ENCODE measurements at places on chromosomes 6 and 20.

DNA sequence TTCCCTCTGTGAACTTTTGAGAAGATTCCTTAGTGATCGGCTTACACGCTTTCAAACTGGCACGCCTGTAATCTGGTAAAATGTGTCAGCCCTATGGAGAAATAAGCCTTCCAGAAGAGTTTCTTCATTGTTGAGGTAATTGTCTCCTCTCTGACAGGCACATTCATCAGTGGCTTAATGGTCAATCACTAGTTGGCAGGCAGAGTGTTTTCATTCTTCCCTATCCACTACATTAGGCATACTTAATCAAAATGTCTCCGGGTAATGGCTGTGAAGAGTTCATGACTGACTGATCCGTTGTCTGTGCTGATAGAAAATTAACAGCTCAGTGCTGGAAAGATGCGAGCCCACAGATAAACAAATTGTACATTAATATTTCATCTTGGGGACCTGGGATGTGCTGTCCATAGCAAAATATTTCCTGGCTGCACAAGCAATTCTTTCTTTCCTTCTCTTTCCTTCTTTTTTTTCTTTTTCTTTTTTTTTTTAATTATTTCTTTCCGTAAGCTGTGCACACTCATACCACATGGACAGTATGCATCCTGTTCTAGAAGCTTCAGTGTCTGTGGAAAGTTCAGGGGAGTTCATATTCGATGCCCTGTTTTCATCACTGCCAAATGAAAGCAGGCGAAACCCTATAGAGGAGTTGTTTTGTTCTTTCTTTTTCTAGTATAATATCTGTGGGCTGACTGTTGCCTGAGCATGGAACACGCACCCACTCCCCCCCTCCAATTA lies 31.4 kb downstream of the TSHZ2 start:
- DNase-seq: no peak

DNA sequence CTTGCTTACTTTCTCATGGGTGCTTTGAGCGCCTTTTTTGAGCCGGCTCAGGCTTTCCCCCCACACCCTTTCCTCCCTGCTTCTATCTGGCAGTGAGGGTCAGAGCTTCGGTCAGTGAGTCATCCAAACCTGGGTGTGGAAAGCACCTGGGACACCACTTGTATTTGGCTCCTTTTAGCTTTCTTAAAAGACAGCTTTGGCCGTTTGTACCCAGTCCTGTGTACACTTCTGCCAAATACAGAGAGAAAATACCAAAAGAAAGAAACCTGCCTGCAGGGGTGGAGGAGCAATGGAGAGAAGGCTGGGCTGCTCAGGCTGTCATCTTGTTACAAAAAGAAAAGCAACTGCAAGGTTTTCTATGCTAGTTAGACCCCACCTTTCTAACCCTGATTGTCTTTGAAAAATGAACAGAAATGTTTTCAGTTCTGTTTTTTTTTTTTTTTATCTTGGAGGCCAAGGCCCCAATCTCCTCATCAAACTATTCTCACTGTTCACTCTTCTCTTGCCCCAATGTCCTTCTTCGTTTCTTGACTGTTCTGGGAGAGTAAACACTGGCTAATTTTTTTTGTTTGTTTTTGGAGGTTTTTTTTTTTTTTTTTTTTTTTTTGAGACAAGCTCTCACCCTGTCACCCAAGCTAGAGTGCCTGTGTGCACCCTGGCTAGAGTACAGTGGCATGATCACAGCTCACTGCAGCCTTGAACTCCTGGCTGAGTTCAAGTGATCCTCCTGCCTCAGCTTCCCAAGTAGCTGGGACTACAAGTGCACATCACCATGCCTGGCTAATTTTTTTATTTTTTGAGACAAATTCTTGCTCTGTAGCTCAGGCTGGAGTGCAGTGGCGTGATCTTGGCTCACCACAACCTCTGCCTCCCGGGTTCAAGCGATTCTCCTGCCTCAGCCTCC lies 76.4 kb downstream of the SSR1 start:
- DNase-seq: no peak

DNA sequence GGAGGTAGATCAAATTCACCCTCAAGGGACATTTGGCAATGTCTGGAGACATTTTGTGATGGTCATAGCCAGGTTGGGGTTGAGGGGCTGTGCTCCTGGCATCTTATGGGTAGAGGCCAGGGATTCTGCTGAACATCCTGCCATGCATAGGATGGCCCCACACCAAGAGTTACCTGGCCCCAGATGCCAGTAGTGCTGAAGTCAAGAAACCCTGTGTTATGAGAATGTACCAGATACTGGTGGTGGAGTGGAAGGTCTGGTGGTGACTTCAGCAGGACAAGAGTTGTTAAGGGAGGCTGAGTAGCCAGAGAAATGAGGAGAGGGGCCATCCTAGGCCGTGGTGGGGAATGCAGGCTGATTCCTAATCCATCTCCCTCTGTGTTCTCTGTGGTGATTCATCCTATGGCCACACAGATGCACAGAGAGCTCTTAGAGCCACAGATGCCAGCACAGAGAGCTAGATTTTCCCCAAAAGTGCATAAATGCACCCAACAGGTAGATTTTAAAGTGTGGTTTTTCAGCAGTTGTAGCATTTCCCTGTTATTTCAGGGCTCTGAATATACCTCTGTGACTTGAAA lies 43.6 kb downstream of the CDYL start:
- DNase-seq: no peak

DNA sequence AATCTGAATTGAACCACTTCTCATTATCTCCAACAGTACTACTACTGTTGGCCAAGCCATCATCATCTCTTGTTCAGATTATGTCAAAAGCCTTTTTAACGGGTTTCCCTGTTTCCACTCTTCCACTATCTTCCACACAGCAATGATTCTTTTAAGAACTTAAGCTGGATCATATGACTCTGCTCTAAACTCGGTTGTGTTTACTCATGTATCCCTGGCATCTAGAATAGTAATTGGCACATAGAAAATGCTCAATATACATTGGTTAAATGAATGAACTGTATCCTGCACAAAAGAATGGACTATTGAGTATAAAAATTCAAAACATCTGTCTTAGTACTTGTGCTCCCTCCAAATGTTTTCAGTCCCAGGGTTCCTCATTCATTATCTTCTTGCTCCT lies 2.8 kb upstream of the COX7A2 start:
- DNase-seq: no peak

GRCh38 chr6:94902974-94903628 lies 674.2 kb upstream of the MANEA start:
- DNase-seq: no peak

Measured in AG04450 (cell line).